ENCODE measurements at places on chromosomes 2 and 18.
A peak's percentile ranks its signal among the peaks of the same experiment; 100 is the strongest.

DNA sequence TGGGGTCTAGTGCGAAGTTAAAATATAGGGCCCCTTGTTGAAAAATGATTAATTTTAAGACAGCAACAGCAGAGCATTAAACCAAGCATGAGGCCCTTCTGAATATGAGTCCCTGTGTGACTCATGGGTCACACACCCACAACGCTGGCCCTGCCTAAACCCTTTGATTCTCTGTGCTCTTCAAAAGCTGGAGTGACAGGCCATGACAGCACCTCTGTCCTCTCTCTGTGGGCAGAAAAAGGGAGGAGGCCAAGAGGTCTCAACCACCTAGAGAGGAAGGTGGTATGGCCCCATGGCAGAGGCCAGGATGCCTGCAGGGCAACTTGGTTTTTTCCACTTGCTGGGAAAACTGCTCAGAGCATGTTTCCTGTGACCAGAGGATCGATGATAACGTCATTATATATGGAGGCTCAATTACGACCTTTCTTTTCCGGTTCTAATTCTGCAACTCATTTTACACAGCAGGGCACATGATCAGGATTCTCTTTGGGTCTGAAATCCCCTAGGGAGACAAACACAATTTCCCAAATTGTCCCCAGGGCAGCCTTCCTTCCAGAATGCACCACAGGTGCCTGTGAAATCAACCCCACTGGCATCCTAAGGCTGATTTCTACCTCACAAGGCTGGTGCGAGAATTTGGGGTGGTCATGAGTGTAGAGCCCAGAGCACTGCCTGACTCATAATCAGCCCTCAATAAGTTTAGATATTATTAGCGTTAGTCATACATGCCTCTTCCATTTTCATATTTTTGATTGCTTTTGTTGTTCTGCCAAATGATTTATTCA is 102.0 kb upstream of the PPP1CB start:
- DNase-seq = no peak

DNA sequence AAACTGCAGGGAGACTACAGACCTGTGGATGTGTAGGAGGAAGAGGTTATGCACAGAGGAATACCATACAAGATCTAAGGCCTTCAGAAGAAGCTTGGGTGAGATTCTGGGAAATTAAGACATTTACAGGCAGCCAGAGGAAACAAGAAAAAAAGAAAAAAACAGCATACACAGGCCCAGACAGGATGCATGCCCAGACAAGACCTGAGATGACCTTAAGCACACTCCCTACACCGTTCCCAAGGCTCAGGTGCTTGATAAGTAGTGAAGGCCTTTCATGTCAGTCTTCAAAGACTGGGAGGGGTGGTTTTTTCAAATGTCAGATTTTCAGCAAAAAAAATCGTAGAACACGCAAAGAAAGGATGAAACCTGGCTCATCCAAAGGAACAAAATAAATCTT is 83.0 kb downstream of the CCDC138 start:
- DNase-seq = no peak

DNA sequence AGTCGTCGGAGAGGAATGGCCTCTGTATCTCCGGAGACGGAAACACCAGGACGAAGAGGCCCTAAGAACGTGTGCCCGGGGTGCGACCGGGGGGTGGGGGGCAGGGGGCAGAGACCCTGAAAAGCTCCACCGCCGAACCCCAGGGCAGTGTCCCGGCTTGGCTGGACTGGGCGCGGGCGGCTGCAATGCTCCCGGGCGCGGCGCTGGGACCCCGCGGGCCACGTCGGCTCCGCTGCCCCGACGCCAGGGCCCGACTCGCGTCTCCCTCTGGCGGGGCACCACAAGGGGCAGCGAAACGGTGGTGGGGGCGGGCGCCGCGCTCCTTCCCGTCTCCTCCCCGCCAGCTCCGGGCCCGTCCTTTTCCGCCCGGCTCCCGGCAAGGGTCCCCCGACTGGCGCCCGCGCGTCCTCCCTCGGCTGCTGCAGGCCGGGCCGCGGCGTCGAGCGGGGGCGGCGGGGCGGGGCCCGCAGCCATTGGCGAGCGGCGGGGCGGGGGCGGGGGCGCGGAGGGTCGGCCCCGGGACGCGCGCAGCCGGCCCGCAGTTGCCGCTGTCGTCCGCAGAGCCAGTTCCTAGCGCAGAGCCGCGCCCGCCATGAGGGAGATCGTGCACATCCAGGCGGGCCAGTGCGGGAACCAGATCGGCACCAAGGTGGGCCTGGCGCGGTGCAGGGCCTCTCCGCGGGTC is at the start of gene TUBB6:
TUBB6 (plus strand) TSS at position 541 of the 685 bp plus-strand sequence; CDS start at position 593, 52 bp downstream.
- no peak for DNase-seq

GRCh38 chr2:186486651-186487647 is 889 bp downstream of the ZC3H15 start:
- DNase-seq = no peak

GRCh38 chr18:78330766-78331165 is 648.9 kb upstream of the SALL3 start:
- DNase-seq = no peak

DNA sequence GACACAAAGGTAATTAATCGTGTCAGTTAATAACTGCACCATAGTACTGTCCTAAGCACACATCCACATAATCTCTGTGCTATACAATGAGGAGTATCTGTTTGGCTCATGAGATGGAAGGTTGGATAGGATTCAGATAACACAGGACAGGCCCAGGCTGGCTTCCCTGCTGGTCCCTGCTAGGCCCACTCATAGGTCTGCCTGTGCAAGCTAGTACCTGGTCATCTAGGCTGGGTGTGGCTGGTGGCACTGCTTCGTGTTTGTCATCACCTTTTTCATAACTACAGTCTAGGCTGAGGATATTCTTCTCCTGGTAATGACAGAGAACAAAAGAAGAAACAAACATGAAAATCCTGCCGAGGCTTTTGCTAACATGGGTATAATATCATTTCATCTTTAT is 392.8 kb downstream of the TRIB2 start:
- DNase-seq = no peak

DNA sequence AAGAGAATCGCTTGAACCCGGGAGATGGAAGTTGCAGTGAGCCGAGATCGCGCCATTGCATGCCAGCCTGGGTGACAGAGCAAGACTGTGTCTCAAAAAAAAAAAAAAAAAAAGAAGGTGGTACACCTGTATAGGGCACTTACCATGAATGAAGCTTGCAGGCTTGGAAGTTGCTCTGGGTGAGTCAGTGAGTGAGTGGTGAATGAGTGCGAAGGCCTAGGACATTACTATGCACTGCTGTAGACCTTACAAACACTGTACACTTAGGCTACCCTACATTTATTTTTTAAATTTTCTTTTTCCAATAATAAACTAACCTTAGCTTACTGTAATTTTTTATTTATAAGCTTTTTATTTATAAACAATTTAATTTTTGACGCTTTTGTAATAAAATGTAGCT is 78.4 kb upstream of the ATG16L1 start:
- DNase-seq = no peak

DNA sequence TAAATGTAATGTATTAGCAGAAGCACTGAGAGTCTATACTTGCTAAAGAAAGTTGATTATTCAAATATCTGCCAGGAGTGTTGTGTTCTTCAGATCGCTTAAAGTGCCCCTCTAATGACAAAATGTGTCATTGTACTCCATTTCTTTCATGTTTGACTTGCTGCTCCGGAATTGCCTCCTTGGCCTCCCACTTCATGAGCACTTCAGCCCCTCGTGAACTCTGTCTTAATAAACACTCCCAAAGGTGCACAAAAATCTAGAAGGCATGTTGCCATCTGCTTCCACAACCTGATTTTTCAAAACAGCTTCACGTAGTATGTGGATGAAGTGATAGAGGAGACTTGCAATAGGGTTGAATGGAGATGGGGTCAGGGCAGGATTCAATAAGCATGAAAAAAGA is 396.1 kb downstream of the TDRD15 start:
- DNase-seq = no peak

- no peak for DNase-seq
These were observed 25.1 kb upstream of the TXNDC2 start for GRCh38 chr18:9860682-9861081.

DNA sequence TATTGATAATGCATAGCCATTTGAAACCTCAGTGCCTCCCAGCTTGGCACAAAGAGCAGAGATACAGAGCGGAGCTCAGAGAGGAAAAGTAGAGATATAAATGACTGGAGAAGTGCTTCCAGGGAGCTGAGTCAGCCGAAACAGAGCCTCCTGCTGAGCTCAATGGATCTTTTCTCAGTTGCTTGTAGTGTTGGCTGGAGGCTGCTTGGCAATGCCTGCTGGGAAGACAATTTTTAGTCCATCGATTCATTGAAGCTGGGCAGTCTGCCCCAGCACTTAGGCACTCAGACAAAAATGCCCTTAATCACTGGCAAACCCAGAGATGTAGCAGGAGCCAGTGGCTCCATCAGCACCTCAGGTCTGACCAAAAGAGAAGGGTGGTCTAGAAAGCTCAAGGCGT is 81.3 kb upstream of the SETBP1 start:
- no peak for DNase-seq

DNA sequence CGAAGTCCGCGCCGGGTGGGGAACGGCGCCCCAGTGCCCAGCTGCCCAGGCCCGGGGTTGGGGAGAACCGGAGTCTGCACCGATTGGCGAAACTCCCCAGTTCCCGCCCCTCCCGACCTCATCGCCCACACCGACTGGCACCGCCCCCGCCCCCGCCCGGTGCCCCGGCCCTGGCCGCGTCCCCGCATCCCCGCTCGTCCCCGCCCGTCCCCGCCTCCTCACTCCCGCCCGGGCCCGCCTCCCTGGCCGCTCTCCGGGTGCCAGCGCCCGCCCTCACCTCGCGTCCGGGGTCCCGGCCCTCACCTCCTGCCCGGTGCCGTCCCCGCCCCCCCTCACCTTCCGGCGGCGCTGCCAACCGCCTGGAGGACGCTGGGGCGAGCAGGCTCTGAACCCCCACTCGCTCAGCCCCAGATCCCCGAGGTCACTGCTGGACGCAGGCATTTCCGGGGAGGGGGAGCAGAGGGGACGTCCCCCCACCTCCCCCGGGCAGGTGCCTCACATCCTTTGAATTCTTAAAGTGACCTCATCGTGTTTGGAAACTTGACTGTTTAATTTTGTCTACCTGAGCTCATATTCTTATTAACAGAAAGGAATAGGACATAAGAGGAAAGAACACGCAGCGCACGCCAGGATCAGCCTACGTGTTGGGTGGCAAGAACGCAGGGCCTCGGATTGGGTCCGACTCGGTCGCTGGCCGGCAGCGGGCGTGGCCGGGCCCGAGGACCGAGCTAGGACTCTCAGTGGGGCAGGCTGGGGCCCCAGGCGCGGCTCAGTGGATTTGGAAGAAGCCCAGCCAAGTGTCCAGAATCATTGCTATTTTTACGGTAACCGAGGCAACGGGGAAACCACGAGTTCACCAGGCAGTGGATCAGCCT is at the start of gene FAM110C:
FAM110C (minus strand) TSS at position 35 of the 875 bp plus-strand sequence. CDS start 120 bp downstream, outside the sequence.
- peak; percentile 28 for DNase-seq

DNA sequence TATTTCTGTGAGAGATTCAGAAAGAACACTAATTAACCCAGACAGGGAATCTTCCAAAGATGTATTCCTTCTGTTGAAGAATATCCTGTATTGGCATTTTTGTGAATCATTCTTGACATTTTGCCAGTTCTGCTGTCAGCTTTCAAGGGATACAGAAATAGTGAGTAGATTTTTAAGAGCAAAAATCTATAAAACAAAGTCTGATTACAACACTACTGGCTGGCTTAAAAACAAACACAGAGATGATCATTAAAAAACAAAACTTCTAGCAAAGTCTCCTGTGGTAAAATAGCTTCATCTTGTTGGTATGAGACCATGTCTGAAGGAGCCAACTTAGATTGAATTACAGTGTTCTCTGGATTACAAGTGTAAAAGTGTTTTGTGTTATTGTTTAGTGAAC is 866.3 kb upstream of the KLHL29 start:
- no peak for DNase-seq

- DNase-seq = no peak
These were observed 203.1 kb downstream of the KLHL29 start for GRCh38 chr2:23588106-23588505.

DNA sequence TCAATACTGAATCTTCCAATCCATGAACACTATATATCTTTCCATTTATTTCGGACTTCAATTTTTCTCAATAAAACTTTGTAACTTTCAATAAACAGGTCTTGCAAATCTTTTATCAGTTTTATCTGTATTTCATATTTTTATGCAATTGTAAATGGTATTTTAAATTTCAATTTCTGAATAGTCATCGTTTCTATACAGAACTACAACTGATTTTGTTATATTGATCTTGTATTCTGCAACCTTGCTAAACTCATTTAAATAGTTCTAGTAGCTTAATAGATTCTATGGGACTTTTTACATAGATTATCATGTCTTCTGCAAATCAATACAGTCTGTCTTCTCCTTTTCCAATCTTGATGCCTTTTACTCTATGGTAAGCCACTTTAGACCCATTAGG is 90.4 kb downstream of the FAM228A start:
- no peak for DNase-seq

DNA sequence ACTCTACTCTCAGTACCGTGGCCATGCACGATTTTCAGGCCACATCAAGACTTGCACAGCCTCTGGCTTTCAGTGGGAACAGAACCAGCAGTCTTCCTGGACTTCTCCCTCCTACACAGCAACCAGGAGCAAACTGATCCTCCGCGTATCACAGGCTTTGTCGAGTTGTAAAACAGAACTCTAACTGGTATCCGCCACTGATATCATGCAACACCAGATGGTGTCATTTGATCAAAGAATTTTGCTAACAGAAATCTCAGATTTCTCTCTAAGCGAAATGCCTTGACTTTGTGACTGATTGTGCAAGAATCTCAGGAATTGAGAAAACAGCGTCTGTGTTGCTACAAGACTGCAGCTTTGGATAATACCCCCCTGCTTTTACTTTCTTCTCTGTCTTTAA is 85.7 kb downstream of the COPS8 start:
- DNase-seq = no peak

DNA sequence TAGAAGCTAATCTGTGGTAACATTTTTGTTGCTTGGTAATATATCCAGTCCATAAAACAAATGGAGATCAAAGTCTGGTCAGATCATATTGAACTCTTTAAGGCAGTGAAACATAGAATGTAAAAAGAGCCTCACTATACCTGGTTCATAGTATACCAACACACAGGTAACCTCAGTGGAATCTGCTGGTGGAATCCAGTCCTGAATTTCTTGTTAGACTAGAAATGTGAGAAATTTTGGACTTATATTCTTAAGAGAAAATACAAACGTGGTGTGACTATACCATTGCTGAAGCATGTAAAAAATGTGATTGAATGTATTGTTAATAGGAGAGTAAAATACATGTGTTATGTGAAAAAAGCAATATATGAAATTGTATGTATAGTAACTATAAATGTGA is 46.1 kb upstream of the GRHL1 start:
- no peak for DNase-seq

DNA sequence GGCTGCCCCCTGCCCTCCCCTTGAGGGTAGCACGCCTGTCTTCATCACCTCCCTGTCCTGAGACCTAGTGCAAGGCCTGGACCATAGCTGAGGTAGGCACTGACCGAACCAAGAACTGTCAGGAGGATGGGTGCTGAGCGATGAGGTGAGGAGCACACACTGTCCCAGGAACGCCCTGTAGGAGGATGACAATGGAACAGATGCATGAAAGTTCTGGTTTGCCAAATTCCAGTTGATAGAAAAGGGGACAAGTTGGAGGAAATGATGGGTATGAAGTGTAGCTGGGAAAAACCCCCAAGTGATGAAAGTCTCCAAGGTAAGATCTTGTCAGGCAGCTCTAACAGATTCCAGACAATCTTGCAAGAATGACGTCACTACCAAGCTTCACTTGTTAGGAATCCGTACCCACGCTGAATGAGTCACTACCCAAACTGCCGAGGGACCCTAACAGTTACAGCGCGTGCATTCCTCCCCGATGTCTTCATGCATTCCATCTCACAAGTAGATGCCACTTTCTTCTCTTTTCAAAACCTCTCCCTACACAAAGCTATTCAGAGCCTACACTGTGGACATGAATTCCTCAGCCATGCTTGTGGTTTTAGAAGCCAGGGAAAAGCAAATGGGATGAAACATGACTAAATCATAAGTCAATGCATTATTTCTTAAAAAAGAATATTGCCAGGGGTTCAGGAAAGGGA is 27.6 kb downstream of the MRPL33 start:
- no peak for DNase-seq

Data from stimulated activated CD4-positive, alpha-beta T cell treated with anti-CD3 and anti-CD28 coated beads, Interleukin-15, amount 100 ng/mL, for 1 hour (primary cell).